ENCODE measurements at places on chromosomes 16 and 17.

GRCh38 chr16:71626018-71626857 is at the start of gene MARVELD3:
Gene MARVELD3 (plus strand): TSS chr16:71626184. CDS start chr16:71626230, 46 bp downstream.
- no peak for DNase-seq

GRCh38 chr17:29256735-29257466 is 10.2 kb downstream of the CRYBA1 start:
- DNase-seq, result no peak

- no peak for DNase-seq
These were observed 73.2 kb upstream of the CIBAR2 start for GRCh38 chr16:85185303-85186100.

- no peak for DNase-seq
These were observed 31.9 kb upstream of the ABCC11 start for GRCh38 chr16:48279199-48279598.

DNA sequence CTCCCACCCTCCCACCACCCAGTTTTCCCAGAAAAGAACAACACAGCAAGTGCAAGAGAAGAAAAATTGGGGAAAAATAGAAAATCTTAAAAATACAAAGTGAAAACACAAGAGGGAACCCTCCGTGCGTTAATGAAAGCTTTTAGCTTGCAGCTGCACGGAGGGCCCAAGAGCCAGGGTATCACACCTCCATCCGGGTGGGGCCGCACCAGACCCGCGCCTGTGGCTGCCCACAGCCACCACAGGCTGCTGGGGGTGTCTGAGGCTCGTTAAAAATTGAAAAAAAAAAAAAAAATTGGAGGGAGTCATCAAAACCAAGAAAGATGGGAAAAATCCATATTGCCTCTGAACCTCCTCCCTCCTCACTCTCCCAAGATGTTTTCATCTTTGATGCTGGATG is 18.6 kb downstream of the ENGASE start:
- no peak for DNase-seq

- DNase-seq, result no peak
These were observed 79.3 kb downstream of the PCTP start for GRCh38 chr17:55829995-55830612.

GRCh38 chr16:17417740-17418139 is 53.0 kb downstream of the XYLT1 start:
- no peak for DNase-seq

GRCh38 chr17:35972535-35972934 is 8.8 kb downstream of the CCL16 start:
- DNase-seq, result no peak

DNA sequence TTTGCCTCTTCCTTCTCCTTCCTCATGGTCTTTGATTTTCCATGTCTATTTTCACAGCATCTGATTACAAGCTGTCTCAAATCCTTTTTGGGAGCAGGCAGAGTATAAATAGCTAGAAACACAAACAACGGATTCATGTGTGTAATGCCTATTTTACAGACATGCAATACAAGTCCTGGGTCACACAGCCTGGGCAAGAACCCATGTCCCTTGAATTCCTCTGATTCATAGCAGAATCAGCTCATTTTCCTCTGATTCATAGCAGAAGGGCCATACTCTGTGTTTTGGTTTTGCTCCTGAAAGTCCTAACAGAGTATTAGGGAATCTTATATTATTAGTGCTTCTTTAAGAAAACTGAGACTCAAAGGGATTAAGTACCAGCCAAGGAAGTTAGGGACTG is 71.3 kb downstream of the IRX5 start:
- no peak for DNase-seq

DNA sequence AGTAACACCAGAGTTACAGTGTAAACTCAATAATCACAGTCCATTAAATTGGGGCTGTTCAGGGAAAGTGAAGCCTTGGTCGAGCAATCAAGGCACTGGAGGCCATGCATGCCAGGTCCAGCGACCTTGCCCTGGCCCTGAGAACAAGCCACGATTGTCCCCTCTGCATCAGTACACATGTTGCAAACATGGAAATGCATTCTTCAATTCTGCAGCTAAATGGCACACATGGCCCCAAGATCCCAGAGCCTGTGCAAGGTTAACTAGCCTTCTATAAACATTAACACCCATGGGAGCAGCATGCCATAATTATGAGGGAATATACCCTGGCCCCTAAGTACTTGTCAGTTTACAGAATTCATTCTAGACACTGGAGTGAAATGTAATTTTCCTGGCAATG is 204.7 kb downstream of the HS3ST3B1 start:
- no peak for DNase-seq

- no peak for DNase-seq
These were observed 115.3 kb upstream of the HLF start for GRCh38 chr17:55149485-55149884.

All from stimulated activated naive CD4-positive, alpha-beta T cell treated with Interleukin-2 at 50 U/mL for 16 hours (primary cell).